Right lobe of liver (tissue), 6 donors: ENCODE measurements at places on chromosomes 5 and 9. TPM values are rescaled to one million over a fixed set of nuclear protein-coding genes. Genes with fewer than 3 reads are reported as not detected.
A peak's percentile ranks its signal among the peaks of the same experiment; 100 is the strongest.

TMEM252 gene
- total RNA-seq, result not detected

GABRA1 gene
- total RNA-seq, result not detected

PDCD1LG2 gene
- 1.1 TPM for total RNA-seq

NIPAL4 gene
- total RNA-seq, result not detected

CDH9 gene
- not detected for total RNA-seq

SPATA31E1 gene
- total RNA-seq, result not detected

DNA sequence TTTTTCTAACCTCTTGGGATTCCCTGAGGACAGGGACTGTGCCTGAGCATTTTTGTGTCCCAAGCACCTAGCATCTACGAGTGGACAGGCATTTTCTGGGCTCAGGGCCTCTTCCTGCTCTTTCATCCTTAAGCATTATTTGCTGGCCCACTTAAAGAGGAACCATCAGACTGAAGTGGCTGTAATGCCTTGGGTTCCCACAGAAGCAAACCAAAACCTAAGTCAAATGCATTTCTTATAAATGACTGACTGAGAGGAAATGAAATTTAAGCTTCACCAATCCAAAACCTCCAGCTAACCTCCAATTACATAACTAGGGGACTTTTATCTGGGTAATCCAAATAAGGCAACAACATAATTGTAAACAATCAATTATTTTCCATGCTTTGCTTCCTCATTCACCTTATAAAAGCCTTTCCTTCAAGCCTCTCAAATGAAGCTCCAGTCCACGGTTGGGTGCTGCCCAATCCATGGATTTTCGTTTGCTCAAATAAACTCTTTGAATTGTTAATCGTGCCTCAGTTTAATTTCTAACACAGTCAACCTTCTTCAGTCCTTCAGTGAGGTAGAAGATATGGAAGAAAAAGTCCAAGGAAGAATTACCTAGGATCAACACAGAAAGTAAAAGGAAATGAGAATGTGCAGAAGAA is 25.3 kb upstream of the SLC31A2 start:
- DNase-seq, result no peak
- H3K4me3 ChIP-seq, result no peak overlapping the region
- no peaks in the 10 kb centered on the region for H3K27me3 ChIP-seq
- H3K36me3 ChIP-seq, result no peaks in the 10 kb centered on the region
- no peak overlapping the region for H3K27ac ChIP-seq

DNA sequence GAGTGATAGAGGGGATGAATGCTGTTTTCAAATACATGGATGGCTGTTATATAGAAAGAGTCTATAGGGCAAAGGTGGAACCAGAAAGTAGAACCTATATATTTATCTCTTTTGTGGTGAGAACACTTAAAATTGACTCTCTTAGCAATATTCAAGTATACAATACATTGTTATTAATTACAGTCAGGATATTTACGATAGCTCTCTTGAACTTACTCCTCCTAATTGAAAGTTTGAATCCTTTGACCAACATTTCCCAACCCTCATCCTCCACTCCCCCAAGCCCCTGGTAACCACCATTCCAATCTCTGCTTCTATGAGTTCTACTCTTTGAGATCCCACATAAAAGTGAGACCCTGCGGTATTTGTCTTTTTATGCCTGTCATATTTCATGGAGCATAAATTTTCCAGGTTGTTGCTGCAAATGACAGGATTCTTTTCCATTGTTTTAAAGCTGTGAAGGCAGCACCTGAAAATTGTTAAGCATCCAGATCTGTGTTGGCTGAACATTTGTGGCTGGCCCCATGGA is 41.5 kb downstream of the ALDH1A1 start:
- H3K27ac ChIP-seq, result no peak overlapping the region
- H3K4me3 ChIP-seq, result no peak overlapping the region
- DNase-seq, result no peak
- H3K27me3 ChIP-seq, result no peaks in the 10 kb centered on the region

GRCh38 chr9:22103685-22104575 is 94.8 kb upstream of the CDKN2B start:
- H3K27ac ChIP-seq, result no peak overlapping the region
- DNase-seq, result no peak
- H3K27me3 ChIP-seq, result no peaks in the 10 kb centered on the region
- no peaks in the 10 kb centered on the region for H3K36me3 ChIP-seq
- H3K4me1 ChIP-seq, result no peaks in the 10 kb centered on the region

- H3K27ac ChIP-seq, result no peak overlapping the region
- DNase-seq, result no peak
- H3K4me1 ChIP-seq, result no peaks in the 10 kb centered on the region
- H3K27me3 ChIP-seq, result no peaks in the 10 kb centered on the region
Measured at GRCh38 chr9:104247899-104248460, 153.9 kb downstream of the SMC2 start.

GRCh38 chr5:149280124-149280523 is 8.5 kb downstream of the AFAP1L1 start:
- no peaks in the 10 kb centered on the region for H3K27me3 ChIP-seq
- H3K27ac ChIP-seq, result no peak overlapping the region
- H3K4me3 ChIP-seq, result no peak overlapping the region
- DNase-seq, result no peak

GRCh38 chr5:104299998-104300706 is 737.6 kb upstream of the NUDT12 start:
- no peaks in the 10 kb centered on the region for H3K27me3 ChIP-seq
- H3K4me3 ChIP-seq, result no peak overlapping the region
- H3K27ac ChIP-seq, result no peak overlapping the region
- no peaks in the 10 kb centered on the region for H3K36me3 ChIP-seq
- DNase-seq, result no peak
- no peaks in the 10 kb centered on the region for H3K4me1 ChIP-seq

GRCh38 chr9:120307599-120307998 is 272.4 kb downstream of the CDK5RAP2 start:
- H3K4me1 ChIP-seq, result no peaks in the 10 kb centered on the region
- DNase-seq, result no peak
- H3K4me3 ChIP-seq, result no peak overlapping the region
- H3K36me3 ChIP-seq, result no peaks in the 10 kb centered on the region

DNA sequence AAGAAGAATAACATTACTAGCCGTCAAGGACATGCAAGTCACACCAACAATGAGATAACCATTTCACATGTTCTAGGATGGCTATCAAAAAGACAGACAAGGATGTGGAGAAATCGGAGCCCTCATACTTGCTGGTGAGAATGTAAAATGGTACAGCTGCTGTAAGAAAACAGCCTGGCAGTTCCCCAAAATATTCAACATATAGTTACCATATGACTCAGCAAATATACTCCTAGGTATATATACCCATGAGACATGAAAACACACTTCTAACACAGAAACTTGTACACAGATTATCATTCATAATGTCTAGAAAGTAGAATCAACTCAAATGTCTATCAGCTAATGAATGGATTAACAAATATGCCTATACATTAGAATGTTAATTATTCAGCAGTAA is 105.4 kb upstream of the PCAT7 start:
- H3K27me3 ChIP-seq, result no peaks in the 10 kb centered on the region
- no peaks in the 10 kb centered on the region for H3K4me1 ChIP-seq
- no peak overlapping the region for H3K27ac ChIP-seq
- no peak overlapping the region for H3K4me3 ChIP-seq
- peaks cover 31% of the 10 kb centered on the region for H3K36me3 ChIP-seq
- DNase-seq, result no peak

- no peaks in the 10 kb centered on the region for H3K27me3 ChIP-seq
- H3K36me3 ChIP-seq, result peaks cover 14% of the 10 kb centered on the region
- no peak overlapping the region for H3K4me3 ChIP-seq
- DNase-seq, result peak; percentile 84
- H3K4me1 ChIP-seq, result no peaks in the 10 kb centered on the region
Measured at GRCh38 chr5:172910828-172911627, 48.2 kb upstream of the RPL26L1 start.
